ENCODE measurements at places on chromosomes 7 and 10. TPM values are rescaled to one million over a fixed set of nuclear protein-coding genes. Genes with fewer than 3 reads are reported as not detected.

The C10orf67 gene
- 0.53 TPM for total RNA-seq

The CFTR gene
- not detected for total RNA-seq

The CEP55 gene
- total RNA-seq, result 66.1 TPM

The CCDC3 gene
- not detected for total RNA-seq

The ERVW-1 gene
- total RNA-seq, result not detected

The SUV39H2 gene
- 9.6 TPM for total RNA-seq

The NPFFR1 gene
- not detected for total RNA-seq

The CPA5 gene
- total RNA-seq, result not detected

The ZNF777 gene
- 9.8 TPM for total RNA-seq

The TMEM213 gene
- not detected for total RNA-seq

The ZNF853 gene
- total RNA-seq, result under 0.01 TPM

The SPDYE2 gene
- not detected for total RNA-seq

The MEIG1 gene
- not detected for total RNA-seq

The MYO1G gene
- total RNA-seq, result under 0.01 TPM
